ENCODE measurements at places on chromosomes 7 and 10.

DNA sequence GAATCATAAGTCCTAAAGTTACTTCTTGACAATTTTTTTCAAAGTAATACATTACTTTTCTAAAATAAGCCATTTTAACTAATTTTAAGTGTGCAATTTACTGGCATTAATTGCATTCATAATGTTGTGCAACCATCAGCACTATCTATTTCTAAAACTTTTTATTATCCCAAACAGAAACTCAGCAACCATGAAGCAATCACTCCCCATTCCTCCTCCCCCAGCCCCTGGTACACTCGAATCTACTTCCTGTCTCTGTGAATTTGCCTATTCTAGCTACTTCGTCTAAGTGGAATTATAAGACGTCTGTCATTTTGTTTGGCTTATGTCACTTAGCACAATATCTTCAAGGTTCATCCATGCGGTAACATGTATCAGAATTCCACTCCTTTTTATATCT, 84.9 kb downstream of the MKX start:
- no peak for DNase-seq

GRCh38 chr10:129914960-129915359, 49.1 kb downstream of the EBF3 start:
- DNase-seq, result no peak

DNA sequence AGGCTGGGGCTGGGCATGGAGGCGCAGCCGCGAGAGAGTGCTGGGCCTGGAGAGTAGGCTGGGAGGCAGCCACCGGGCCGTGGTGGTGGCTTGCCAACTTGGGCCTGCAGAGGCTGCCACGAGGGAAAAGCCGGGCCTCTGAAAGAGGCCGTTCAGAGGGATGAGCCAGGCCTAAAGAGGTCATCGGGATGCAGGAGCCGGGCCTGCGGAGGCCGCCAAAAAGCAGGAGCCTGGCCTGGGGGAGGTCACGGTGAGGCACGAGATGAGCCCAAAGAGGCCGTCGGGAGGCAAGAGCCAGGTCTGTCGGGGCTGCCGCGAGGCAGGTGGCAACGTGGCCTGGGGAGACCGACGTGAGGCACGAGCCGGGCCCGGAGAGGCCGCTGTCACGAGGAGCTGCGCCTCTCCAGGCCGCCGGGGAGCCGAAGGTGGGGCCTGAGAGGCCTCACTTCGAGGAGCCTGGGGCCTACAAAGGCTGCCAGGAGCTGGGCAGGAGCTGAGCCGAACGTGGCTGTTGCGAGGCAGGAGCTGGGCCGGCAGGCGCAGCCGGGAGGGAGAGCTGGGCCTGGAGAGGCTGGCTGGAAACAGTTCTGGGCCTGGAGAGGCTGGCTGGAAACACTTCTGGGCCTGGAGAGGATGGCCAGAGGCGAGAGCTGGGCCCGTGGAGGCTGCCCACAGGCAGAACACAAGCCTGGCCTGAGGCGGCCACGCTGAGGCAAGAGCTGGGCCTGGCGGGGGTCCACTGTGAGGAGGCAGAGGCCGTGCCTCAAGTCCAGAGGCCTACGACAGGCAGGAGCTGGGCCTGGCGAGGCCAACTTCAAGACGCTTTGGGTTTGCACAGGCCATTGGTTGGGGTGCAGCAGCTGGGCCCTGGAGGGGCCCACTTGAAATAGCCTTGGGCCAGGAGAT, 24.6 kb downstream of the MDH2 start:
- no peak for DNase-seq

GRCh38 chr10:88974446-88975376, 15.9 kb upstream of the FAS start:
- no peak for DNase-seq

DNA sequence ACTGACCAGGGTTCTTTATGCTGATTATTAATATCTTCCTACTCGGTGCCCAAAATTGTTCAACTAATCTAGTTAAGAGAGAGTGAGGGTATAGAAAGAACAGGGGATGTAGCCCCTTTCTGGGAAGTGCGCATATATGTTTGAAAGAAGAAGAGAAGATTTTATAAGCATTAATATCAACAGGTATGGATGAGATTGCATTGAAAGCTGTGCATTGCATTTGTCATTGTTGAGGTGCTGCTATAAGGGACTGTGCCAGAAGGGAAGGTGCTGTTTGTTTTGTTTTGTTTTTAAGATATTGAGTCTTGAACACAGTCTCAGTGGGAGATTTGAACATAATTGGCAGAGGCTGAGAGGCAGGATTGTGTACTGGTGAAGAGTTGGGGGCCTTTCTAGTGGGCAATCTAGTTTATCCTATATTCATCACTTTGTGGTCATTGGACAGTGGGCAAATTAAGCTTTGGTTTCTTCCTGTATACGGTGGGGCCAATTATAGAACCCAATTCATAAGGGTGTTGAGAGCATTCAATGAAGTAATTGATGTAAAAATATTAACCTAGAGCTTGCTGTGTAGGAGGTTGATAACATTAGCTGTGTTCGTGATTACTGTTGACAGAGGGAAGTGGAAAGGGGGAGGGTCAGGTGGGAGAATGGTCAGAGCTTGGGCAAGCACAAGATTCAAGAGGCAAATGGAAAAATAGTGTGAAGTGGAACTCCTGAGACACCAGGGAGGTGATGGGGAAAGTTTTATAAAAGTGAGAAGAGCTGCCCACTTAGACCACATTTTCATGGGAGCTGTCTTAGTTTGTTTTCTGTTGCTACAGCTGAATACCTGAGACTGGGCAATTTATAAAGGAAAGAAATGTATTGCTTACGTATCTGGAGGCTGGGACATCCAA, 19.9 kb upstream of the PCGF5 start:
- no peak for DNase-seq

GRCh38 chr7:23334482-23335056, 35.4 kb downstream of the MALSU1 start:
- DNase-seq, result no peak

- no peak for DNase-seq
Observed at GRCh38 chr7:71626206-71626605, 494.3 kb downstream of the GALNT17 start.

Data from activated CD4-positive, alpha-beta T cell treated with anti-CD3 and anti-CD28 coated beads, Interleukin-2, amount 50 U/mL, for 1 hour (primary cell).